Urinary bladder (tissue), 4 donors: ENCODE measurements at places on chromosomes 6 and 20. TPM values are rescaled to one million over a fixed set of nuclear protein-coding genes. Genes with fewer than 3 reads are reported as not detected.

Gene BCAS1
- 7.5 TPM for polyA plus RNA-seq

Gene TMEM170B
- 2.7 TPM for polyA plus RNA-seq

Gene MICB
- polyA plus RNA-seq, result 1.6 TPM

Gene MGME1
- polyA plus RNA-seq, result 8.9 TPM

Gene FERMT1
- polyA plus RNA-seq, result 3.4 TPM

Gene ANKEF1
- polyA plus RNA-seq, result 0.75 TPM

Gene RRAGD
- polyA plus RNA-seq, result 8.4 TPM

Gene CTAGE9
- polyA plus RNA-seq, result not detected

Gene GPX5
- polyA plus RNA-seq, result not detected

Gene SSTR4
- 0.06 TPM for polyA plus RNA-seq

Gene WFDC10B
- polyA plus RNA-seq, result 6.9 TPM

Gene PTCHD4
- polyA plus RNA-seq, result 0.03 TPM

Gene NKX2-4
- not detected for polyA plus RNA-seq

Gene SLC22A3
- polyA plus RNA-seq, result 9.1 TPM

Gene LY6G6F
- polyA plus RNA-seq, result not detected

Gene TSBP1
- polyA plus RNA-seq, result not detected

Gene ULBP1
- 0.03 TPM for polyA plus RNA-seq

Gene UNC5CL
- 0.87 TPM for polyA plus RNA-seq

Gene PEX6
- polyA plus RNA-seq, result 18.9 TPM

Gene NKX2-2
- polyA plus RNA-seq, result not detected

Gene SLC32A1
- not detected for polyA plus RNA-seq

Gene AVP
- not detected for polyA plus RNA-seq

Gene SYTL3
- 6.3 TPM for polyA plus RNA-seq
